ENCODE measurements at places on chromosomes 7 and 10.

GRCh38 chr10:116993610-116994009 lies 11.4 kb downstream of the SHTN1 start:
- DNase-seq, result no peak

DNA sequence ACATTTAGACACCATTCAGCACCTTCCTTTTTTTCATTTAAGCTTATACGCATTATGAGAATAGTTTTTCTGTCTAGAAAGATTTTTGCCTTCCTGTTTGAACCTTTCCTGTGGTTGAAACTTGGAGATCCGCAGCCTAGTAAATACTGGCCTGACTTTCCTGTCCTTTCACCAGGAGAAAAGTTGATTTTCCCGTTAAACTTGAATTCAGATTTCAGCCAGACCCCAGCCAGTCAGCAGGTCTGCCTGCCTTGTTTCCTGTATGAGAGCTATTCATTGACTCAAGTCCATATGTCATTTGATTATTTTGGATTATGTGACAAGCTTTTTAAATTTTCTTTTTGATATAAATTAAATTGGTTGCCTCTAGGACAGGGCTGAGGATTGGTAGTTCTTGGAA lies 71.5 kb downstream of the EVX1 start:
- DNase-seq, result no peak

- DNase-seq, result peak; percentile 77
Observed at GRCh38 chr10:14604181-14605142, 170.2 kb downstream of the FAM107B start.

DNA sequence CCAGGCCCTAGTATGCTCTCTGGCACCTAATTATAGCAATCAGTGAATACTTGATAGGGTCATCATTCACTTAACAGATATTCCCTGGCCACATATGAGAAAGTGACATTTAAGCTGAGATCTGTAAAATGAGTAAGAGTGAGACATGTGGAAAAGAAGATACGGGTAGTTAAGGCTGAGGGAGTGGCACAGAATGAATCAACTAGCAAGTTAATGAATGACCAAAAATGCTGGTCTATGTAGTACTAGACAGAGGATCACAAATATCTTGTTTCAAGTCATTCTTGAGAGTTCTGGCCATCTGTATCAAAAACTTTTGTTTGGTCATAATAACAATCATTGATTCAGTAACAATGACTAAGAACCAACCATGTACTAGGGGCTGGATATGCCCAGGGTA lies 954.9 kb downstream of the CNTNAP2 start:
- DNase-seq, result no peak

- DNase-seq, result no peak
Observed at GRCh38 chr10:120436439-120437112, 20.5 kb upstream of the PLPP4 start.

DNA sequence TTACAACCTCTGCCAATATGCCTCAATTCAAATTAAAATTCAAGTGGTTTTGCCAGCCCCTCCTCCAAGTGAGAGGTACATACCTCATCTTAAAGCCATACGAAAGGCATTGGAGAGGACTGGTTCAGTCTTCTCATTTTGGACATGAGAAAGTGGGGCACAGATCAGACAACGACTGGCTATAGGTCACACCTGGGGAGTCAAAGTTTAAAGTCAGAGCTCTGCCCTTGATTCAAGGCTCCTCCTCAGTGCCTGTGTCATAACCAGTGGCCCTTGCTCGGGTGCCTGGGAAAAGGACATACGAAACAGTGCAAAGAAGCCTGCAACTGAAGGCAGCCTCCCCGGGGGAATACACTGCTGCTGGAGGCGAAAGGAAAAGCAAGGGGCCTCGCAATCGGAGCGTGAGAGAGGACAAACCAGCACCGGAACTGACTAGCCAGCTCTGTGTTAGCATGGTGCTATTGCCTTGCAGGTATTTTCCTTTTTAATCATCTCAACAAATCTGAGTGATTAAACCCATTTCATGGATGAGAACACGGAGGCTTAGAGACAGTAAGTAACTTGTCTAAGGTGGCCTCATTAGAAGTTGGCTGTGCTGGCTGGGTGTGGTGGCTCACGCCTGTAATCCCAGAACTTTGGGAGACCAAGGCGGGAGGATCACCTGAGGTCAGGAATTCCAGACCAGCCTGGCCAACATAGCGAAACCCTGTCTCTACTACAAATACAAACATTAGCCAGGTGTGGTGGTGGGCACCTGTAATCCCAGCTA lies 1.1 kb upstream of the MTPAP start:
- DNase-seq, result no peak

DNA sequence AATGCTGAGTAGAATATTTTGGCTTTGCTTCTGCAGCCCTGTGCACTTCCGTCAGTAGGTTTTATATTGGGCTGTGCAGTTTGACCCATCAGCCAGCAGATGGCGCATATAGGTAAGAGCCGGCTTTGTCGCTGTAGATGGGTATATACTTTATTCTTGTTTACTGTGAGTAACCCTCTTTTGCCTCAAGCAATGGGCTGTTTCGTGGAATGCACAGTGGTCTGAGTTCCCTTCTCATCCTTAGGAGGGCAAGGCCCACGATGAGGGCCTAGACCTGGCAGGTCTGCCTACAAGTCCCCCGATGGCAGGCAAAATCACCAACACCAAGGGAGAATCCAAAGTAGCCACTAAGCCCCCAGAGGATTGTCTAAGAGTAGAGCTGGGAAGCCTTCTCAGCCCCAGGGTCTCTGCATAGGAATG lies 1002.9 kb upstream of the KCND2 start:
- peak; percentile 88 for DNase-seq

GRCh38 chr10:33328253-33328652 lies 6.2 kb downstream of the NRP1 start:
- DNase-seq, result no peak

- no peak for DNase-seq
Observed at GRCh38 chr7:83882551-83882950, 233.6 kb upstream of the SEMA3E start.

GRCh38 chr7:134920026-134920753 lies 66.1 kb upstream of the AGBL3 start:
- DNase-seq, result no peak

DNA sequence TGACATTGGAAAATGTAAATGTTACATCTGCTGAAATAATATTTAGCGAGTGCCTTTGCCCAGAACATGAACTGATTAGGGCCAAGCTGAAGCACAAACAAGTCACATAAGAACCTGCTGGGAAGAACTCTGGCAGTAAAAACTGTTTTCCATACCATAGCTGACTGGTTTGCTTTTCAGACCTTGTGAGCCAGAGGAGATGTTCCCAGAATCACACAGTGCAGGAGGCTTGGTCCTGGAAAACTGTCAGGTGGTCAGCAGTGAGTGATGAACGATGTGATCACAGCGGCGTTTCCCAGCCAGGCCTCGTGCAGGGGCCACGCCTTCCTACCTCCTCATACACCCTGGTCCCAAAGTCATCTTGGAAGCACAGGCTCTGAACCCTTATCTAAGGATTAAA lies 164.2 kb upstream of the EEPD1 start:
- no peak for DNase-seq

DNA sequence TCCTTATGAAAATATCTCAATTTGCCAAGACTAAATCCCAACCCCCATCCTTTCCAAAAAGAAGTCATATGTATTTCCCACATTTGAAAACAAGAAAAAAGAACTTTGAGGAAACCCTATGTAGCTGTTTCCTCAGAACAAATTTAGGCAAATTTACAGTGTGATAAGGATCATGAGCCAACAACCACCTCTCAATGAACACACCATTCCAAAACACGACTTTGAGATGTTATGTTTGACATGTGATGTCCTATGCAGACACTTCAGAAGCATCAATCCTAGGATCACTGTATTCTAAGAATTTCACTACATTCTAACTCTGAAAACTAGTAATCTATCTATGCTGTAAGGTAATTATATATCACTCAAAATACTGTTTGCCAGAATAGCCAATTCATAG lies 62.2 kb downstream of the NT5C2 start:
- no peak for DNase-seq

DNA sequence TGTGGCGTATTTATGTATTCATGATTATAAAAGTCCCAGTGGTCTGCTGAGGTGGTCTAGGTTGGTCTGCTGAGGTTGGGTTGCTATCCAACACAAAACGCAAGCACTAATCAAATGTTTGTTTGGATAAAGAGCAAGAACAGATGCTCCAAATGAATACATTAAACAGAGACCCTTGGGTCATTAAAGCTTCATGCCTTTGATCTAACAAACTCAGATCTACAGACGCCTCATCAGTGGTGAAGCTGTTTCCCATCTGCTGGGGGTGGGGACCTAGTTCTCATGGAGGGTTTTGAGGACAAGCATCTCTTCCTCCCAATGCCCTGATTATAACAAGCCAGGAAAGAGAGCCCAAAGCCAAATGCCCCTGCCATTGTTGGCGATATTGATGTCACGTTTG lies 786.7 kb downstream of the NRG3 start:
- DNase-seq, result no peak

GRCh38 chr10:21726601-21727225 lies 192.7 kb downstream of the MLLT10 start:
- DNase-seq, result no peak

DNA sequence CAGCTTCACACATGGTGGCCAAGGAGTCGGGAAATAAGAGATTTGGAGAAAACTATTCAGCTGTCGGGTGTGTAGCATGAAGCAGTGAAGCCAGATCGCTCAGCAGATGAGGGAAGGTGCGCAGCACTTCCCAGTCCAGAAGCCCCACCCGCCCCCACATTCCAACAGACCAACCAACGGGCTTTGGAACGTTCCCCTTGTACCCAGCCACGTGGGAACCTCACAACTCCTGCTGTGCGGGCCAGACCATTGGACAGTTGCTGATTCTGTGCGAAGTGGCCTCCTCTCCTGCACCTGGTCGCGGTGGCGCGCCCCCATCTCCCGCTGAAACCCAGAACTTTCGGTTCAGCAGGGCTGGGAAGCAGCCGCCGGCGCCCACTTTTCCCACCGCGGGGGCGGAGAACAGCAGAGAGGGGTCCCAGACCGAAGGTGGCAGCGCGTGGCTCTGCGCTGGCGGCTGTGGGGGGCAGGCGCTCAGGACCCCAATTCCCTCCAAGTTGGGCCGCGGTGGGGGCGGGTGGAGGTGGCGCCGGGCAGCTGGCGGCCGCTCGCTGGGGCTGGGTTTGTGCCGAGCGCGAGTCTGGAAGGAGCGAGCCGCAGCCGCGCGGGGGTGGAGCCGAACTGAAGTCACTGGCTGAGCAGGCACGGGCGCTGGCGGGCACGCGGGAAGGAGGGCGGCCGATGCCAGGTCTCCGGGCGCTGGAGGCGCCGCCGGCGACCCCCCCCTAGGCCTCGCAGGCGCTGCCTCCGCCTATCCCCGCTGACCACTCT lies 1301.5 kb upstream of the SORCS1 start:
- DNase-seq, result no peak

GRCh38 chr7:128425850-128426249 lies 16.1 kb upstream of the IMPDH1 start:
- peak; percentile 9 for DNase-seq

DNA sequence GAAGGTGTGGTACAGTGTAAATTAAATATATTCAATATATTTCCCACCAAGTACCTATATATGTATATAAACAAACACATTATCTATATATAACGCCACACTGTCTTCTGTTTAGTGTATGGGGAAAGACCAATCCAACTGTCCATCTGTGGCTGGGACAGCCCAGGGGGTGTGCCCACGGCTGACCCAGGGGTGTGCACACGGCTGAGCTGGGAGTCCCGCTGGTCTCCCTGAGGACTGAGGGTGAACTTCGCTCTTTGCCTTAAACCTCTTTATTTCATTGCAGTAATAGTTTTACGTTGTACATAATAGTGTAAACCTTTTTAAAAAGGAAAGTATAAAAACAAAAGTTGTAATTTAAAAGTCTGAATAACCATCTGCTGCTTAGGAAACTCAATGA lies 6.3 kb downstream of the EN2 start:
- DNase-seq, result no peak

DNA sequence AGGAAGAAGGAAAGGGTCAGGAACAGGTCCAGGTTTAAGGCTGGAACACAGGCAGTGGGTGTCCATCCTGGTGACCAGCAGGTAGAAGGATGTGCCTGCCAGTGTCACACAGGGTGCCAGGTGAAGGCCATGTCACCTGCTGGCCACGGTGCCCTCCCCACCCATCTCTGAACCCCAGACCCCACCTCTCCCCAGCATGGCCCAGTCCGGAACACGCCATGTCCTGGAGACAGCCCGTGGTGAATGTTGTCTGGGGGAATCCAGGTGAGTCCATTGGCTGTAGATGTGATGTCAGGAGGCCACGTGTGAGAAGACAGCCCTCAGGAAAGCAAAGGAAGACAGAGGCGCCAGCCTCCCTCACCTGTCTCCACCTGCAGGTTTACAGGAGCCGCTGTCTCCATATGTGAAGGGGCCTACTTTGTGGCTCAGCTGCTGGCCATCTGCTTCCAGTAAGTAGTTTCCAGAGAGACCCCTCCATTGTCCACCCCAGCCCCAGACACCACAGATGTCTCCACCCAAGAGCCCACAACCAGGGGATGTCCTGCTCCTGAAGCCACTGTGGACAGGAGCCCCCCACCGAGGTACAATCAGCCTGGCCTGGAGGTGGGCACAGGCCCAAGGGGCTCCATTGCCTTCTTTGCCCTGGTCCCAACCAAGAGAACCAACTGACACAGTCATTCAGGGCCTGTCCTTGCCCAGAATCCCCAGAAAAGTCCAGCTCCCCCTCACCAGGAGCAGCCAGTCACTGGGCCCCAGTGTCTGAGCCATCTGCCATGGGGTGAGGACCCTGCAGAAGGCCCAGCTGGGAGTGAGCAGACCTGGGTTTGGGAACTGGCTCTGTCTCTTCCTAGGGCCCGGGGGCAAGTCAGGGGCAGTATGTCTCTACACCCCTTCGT lies 20.7 kb downstream of the TMEM72 start:
- DNase-seq, result no peak

GRCh38 chr10:76354212-76354738 lies 922.9 kb downstream of the LRMDA start:
- DNase-seq, result no peak

DNA sequence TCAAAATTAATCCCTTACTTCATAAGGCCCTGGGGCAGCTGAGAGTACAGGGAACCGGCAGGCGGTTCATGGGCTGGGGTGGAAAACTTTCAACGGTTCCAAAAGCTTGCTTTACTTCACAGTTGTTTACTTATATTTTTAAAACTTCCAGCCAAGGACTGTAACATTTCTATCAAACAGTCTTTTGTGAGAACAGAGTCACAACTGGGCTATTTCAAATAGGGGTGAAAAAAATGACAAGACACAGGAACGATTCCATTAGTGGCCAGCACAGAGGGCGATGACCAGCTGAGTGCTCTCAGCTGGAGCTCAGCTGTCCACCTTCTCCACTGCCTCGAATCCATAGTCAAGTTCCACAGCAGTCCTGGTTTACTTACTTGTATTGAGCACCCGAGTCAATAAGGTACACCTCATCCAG lies 48.2 kb downstream of the XPNPEP1 start:
- DNase-seq, result no peak

- DNase-seq, result no peak
Observed at GRCh38 chr7:155204744-155205367, 92.8 kb upstream of the INSIG1 start.

- DNase-seq, result no peak
Observed at GRCh38 chr7:158186406-158186805, 401.2 kb downstream of the PTPRN2 start.

DNA sequence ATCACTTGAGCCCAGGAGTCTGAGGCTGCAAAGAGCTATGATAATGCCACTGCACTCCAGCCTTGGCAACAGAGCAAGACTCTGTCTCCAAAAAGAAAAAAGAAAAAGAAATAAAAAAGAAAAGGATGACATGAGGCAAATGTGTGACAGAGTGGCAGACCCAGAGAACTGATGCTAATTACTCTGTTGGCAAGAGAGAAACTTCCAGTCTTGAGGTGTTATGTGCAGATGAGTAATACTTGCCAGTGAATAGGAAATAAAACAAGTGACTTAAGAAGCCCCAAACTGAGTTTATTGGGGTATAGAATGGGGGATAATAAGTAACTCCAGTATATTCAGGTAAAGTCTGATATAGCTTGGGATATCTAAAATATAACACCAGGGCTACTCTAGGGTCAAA lies 9.5 kb upstream of the ANXA7 start:
- no peak for DNase-seq

All from NCI-H526 (cell line).